ENCODE measurements at places on chromosomes 13 and 19.

GRCh38 chr13:36432106-36432544, at the start of gene CCNA1:
Gene CCNA1 (plus strand): TSS chr13:36432495. CDS start chr13:36433057, 562 bp downstream.
- DNase-seq, result no peak

DNA sequence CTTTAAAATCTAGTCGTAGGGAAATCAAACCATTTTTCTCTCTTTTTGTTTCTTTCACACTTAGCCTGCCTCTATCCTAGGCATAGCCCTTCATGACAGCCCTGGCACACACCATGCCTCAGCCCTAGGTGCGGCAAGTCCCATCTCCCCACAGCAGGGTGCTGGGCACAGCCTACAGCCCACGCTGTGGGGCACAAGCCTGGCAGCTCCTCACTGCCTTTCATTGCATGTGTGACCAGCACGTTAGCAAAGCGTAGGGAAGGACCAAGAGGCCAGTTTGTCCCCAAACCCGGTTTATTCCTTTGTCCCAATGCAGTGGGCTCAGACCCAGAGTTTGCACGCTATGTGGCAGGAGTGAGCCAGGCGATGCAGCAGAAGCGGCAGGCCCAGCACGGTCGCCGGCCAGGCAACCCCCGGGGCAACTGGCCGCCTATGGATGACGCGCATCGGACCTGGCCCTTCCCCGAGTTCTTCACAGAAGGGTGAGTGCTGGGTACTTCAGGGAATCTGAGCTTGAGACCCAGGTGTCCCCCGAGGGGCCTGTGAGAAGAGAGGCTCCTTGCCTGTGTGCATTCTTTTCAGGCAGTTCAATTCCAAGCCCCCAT, 17.3 kb upstream of the GPI start:
- DNase-seq, result no peak

DNA sequence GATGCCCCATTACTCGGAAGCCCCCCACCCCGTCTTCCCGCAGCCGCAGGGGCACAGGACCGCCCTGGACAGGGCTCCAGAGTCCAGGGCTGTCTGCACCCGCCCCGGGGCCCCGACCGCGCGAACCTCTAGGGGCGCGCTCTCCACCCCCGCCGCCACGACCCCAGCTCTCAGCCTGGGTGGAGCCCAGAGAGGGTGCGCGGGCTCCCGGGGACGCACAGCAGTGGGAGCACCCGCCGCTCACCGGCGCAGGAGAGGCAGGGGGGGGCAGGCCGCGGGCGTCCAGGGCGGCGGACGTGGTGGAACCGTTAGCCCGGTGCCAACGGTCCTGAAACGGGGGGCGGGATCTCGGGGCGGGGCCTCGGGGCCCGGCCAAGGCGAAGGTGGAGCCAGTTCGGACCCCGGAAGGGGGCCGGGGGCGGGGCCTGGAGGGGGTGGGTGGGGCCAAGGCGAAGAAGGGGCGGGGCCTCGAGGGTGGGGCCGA, at the start of gene ATP8B3:
TSS of gene ATP8B3 (minus strand) at position 335 of the 484 bp plus-strand sequence. CDS start 540 bp downstream, outside the sequence.
- no peak for DNase-seq

GRCh38 chr13:30799356-30799824, 64.0 kb downstream of the ALOX5AP start:
- no peak for DNase-seq

DNA sequence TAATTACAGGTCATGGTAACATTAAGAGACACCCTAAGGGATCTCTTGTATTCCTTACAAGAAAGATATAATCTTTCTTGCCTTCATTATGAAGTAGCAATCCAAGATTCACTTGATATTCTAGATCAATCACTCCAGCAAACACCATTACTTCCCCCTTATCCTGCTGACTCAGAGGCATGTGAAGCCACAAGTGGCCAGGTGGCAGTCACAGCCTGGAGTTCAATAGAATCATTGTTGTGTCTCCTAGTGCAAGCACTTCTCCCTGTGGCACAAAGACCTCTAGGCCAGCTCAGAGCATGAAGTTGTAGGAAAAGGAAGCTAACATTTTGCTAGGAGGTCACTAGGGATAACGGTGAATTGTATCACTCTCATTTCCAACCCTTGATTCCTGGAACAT, 864.3 kb upstream of the ATXN8OS start:
- no peak for DNase-seq

Data from GF-D8 (cell line).